ENCODE measurements at places on chromosomes 2 and 18.

GRCh38 chr18:12374401-12374800, 2.6 kb downstream of the AFG3L2 start:
- DNase-seq = no peak

GRCh38 chr2:46917628-46918027, 2.0 kb upstream of the MCFD2 start:
- DNase-seq = no peak

DNA sequence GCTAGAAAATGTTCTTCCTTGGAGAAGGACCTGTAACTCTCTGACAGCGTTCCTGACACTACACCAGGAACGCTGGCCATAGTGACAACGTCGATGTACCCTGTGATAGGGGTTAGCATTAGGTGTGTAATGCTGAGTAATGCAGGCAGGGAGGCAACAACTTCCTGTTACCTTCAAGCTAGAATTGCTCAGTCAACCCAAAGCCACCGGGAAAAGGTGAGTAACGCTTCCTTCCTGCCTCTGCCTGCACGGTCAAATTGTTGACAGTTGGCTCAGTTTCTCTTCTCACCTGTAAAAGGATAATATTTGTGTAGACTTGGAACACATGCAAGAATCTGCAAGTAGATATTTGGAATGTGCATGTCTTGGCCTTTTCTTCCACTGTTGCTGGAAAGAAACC, 12.7 kb downstream of the FAM110C start:
- no peak for DNase-seq

DNA sequence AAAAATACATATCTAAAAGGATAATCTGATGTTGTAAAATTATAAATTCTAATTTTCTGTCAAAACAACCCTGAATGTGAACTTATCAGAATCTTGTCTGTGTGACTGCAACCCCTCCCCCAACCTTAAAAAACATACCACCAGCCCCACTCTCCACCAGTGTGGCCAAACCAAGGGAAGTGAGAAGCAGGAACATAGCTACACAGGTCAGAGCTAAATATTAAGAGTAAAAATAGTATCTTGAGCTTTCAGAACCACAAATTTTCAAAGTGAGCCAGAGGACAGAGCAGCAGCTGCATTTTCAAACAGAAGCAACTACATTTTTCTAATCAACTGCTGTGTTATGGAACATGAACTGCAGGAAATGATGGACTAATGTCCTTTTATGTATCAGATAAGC, 156.7 kb downstream of the SLC4A10 start:
- no peak for DNase-seq

GRCh38 chr18:24016643-24017042, 2.1 kb downstream of the TTC39C start:
- DNase-seq = no peak

- no peak for DNase-seq
These were observed 12.1 kb downstream of the TMEM131 start for GRCh38 chr2:97983698-97984097.

- DNase-seq = no peak
These were observed 2.9 kb upstream of the LPIN2 start for GRCh38 chr18:3015851-3016250.

DNA sequence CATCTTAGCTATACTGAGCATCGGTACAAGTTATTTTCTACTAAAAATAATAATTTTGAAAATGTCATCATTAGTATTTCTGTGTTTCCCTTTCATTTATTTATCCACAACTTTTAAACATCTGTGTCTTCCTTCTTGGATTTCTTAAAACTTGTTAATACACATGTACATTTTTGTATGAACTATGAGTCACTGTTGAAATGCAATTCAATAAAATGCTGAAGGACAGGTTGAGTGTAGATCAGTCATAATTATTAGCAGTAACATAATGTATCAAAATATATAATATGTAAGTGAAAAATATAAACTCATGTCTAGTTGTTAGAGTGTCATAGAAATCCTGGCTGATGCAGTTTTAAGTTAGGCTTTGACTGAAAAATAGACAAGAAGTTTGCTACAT, 115.9 kb downstream of the MEIS1 start:
- no peak for DNase-seq

- no peak for DNase-seq
These were observed 103.2 kb downstream of the ZNF521 start for GRCh38 chr18:25248755-25249154.

GRCh38 chr2:120758181-120759144, 22.8 kb downstream of the GLI2 start:
- no peak for DNase-seq

- DNase-seq = no peak
These were observed 173.7 kb downstream of the ACKR3 start for GRCh38 chr2:236743039-236743920.

GRCh38 chr18:79465392-79465991, 69.8 kb downstream of the NFATC1 start:
- DNase-seq = no peak

- DNase-seq = no peak
These were observed 814.0 kb downstream of the SLC4A3 start for GRCh38 chr2:220441404-220441803.
